ENCODE measurements at places on chromosomes 7 and 10.

DNA sequence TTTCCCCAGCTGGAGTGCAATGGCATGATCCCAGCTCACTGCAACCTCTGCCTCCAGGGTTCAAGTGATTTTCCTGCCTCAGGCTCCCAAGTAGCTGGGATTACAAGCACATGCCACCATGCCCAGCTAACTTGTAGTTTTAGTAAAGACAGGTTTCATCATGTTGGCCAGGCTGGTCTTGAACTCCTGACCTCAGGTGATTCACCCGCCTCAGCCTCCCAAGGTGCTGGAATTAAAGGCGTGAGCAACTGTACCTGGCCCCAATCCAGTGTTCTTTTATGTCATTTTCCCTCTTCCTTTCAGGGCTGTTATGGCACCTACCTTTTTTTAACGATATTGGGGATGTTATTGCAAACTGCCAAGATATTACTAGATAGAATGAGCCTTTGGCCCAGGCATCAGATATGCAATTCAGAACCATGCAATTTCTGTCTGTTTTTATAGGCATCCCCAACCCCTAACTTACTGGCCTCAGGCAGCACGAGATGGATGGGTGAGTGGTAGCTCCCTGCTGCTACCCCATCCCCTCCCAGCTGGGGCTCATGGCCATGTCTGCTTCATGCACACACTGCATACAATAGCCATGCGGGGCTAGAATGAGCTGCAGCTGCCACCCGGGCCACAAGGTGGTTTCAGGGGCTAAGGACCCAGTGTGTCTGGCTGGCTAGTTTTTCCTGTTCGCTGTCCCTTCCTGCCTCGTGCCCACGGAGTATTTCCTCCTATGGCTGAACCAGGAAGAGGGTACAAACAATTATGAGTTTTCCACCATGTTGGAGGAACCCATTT is 1080.1 kb upstream of the SORCS1 start:
- H3K4me1 ChIP-seq, result no peaks in the 10 kb centered on the region
- DNase-seq, result no peak
- H3K27ac ChIP-seq, result no peak overlapping the region
- H3K27me3 ChIP-seq, result no peaks in the 10 kb centered on the region
- H3K4me3 ChIP-seq, result no peak overlapping the region

- H3K4me3 ChIP-seq, result no peak overlapping the region
- H3K27me3 ChIP-seq, result peaks cover 34% of the 10 kb centered on the region
These were observed 46.0 kb downstream of the ZNF777 start for GRCh38 chr7:149414745-149415390.

- no peak overlapping the region for H3K4me3 ChIP-seq
- H3K27ac ChIP-seq, result no peak overlapping the region
- peaks cover 10% of the 10 kb centered on the region for H3K27me3 ChIP-seq
- H3K4me1 ChIP-seq, result no peaks in the 10 kb centered on the region
- H3K36me3 ChIP-seq, result no peaks in the 10 kb centered on the region
- no peak for DNase-seq
These were observed 313.4 kb downstream of the CXCL12 start for GRCh38 chr10:44071479-44071878.

GRCh38 chr7:24436131-24436920 is 136.9 kb upstream of the PALS2 start:
- peaks cover 5% of the 10 kb centered on the region for H3K4me1 ChIP-seq
- H3K4me3 ChIP-seq, result no peak overlapping the region
- no peak for DNase-seq
- H3K27me3 ChIP-seq, result peaks cover 3% of the 10 kb centered on the region

DNA sequence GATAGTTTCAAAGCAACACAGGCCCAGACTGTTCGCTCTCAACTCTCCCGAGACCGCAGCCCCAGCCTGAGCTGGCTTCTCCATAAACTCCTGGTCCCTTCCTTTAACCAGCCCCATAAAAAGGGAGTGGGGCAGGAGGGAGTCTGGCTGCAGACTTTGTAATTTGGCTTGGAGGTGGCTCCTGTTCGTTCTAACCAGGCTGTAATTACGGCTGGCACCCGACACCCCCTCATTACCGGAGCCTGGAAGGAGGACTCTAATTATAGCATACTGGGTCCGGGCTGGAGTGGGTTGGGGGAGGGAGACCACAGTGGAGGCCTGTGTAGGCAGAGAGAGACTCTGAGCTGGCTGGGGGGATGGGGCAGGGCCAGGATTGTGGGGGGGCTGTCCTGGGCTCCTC is 49.7 kb downstream of the UNC5B start:
- DNase-seq, result no peak
- H3K36me3 ChIP-seq, result no peaks in the 10 kb centered on the region
- no peak overlapping the region for H3K27ac ChIP-seq
- H3K4me1 ChIP-seq, result no peaks in the 10 kb centered on the region
- H3K27me3 ChIP-seq, result peaks cover 15% of the 10 kb centered on the region
- H3K4me3 ChIP-seq, result no peak overlapping the region

DNA sequence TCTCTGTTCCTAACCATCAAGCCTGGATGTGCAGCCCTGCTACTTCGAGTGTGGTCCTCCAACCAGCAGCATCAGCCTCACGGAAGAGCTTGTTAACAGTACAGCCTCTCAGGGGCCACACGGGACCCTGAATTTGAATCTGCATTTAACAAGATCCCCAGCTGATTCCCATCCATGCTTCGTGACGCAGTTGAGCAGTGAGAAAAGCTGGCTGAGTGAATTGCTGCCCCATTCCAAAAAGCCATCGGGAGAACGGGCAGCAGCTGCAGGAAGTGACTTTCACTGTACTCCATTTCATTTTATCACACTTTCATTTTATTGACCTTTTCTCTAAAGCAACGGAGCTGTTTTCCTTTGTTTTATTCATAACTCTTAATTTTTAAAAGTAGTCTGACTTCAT is 22.5 kb downstream of the FAM171A1 start:
- peaks cover 49% of the 10 kb centered on the region for H3K27me3 ChIP-seq
- no peaks in the 10 kb centered on the region for H3K4me1 ChIP-seq
- no peak overlapping the region for H3K4me3 ChIP-seq
- no peaks in the 10 kb centered on the region for H3K36me3 ChIP-seq

GRCh38 chr7:121286742-121287734 is 41.8 kb upstream of the WNT16 start:
- H3K36me3 ChIP-seq, result no peaks in the 10 kb centered on the region
- H3K4me3 ChIP-seq, result no peak overlapping the region
- DNase-seq, result no peak
- H3K27ac ChIP-seq, result no peak overlapping the region
- H3K27me3 ChIP-seq, result no peaks in the 10 kb centered on the region

DNA sequence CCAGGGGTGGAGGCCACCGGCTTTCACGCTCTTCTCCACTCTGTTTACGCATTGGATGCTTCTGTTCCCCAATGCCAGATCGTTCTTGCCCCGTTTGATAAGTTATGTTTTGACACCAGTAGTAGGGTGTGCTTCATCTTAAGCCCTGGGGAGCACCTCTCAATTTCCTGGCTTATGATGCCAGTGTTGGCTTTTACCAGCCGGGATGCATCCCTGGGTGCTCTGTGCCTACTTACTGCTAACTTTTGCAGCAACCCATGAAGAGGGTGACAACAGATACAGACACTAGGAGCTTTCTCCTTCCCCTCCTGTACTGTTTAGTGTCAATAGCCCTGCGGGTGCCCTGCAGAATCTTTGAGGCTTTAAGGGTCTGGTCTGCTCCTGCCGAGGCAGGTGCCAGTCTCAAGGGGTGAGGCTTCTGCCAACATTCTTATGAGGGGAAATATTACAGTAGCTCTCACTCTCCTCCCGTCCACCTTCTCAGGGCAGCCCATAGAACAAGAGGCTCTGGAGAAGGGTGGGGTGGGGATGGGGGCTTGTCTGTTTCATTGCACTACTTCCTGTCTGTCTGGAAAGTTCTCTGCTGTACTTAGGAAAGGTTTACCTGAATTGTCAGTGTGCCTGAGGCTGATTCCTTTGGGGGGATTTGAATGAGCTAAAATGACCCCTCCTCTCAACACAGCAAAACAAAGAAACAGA is 23.3 kb downstream of the ADCY1 start:
- no peaks in the 10 kb centered on the region for H3K36me3 ChIP-seq
- H3K27ac ChIP-seq, result no peak overlapping the region
- H3K4me3 ChIP-seq, result no peak overlapping the region
- DNase-seq, result no peak
- H3K4me1 ChIP-seq, result no peaks in the 10 kb centered on the region

DNA sequence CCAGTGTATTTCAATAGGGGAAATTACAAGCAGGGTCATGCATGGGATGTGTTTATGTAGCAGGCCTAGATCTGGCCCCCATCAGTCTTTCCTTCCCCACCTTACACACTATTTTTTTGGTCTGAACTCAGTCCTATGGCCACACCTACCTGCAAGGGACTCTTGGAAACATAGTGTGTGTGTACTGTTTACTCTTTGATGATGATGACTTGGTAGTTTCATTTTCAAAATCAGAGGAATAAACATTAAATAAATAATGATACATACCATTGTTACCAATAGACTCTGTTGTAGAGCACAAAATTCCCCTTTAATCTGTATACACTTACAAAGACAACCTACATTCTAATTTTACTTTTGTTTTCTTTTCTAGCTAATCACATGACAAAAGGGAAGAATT is 191.0 kb downstream of the ZEB1 start:
- peaks cover 8% of the 10 kb centered on the region for H3K4me1 ChIP-seq
- no peak for DNase-seq
- H3K27me3 ChIP-seq, result no peaks in the 10 kb centered on the region
- peaks cover 59% of the 10 kb centered on the region for H3K36me3 ChIP-seq
- no peak overlapping the region for H3K27ac ChIP-seq

DNA sequence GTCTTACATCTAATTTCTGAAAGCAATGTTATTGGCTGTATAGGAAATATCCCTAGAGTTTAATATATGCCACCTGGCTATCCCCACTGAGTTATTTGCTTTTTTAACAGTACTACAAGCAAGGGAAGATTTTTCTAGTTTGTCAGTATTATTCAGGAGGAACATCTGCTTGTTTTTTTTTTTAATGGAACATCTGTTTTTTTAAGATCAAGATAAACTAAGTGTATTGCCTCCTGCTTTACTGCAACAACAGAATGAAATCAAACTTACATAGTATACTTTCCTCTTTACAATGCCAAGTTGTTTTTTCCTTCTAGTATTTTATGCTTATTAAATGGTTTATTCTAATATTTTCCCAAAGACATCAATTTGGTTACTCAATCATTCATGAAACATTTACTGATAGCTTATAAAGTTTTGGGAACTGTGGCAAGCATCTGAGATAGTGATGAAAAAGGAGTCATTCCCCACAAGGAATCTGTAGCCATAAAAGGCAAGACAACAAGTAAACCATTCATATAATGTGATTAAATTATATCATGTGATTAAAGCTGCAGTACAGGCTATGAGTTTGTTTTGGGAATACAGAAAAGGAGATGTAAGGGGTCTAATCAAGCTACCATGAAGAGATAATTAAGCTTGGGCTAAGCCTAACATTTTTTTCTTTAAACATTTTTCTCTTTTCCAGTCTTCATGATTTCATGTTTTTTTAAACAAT is 17.4 kb downstream of the MTPN start:
- H3K27ac ChIP-seq, result no peak overlapping the region
- H3K27me3 ChIP-seq, result no peaks in the 10 kb centered on the region
- no peak for DNase-seq
- no peak overlapping the region for H3K4me3 ChIP-seq
- peaks cover 20% of the 10 kb centered on the region for H3K4me1 ChIP-seq

- no peak overlapping the region for H3K27ac ChIP-seq
- H3K4me3 ChIP-seq, result no peak overlapping the region
- H3K36me3 ChIP-seq, result no peaks in the 10 kb centered on the region
- no peak for DNase-seq
- H3K27me3 ChIP-seq, result peaks cover 19% of the 10 kb centered on the region
These were observed 9.6 kb downstream of the UBTD1 start for GRCh38 chr10:97508342-97508741.

- H3K4me1 ChIP-seq, result no peaks in the 10 kb centered on the region
- DNase-seq, result no peak
- no peaks in the 10 kb centered on the region for H3K36me3 ChIP-seq
- peaks cover 25% of the 10 kb centered on the region for H3K27me3 ChIP-seq
- H3K4me3 ChIP-seq, result no peak overlapping the region
These were observed 75.5 kb downstream of the NRP1 start for GRCh38 chr10:33258967-33259366.

GRCh38 chr10:101139421-101139911 is 8.4 kb downstream of the TLX1 start:
- peaks cover 11% of the 10 kb centered on the region for H3K4me1 ChIP-seq
- H3K27me3 ChIP-seq, result peaks cover 100% of the 10 kb centered on the region
- no peak overlapping the region for H3K27ac ChIP-seq
- no peaks in the 10 kb centered on the region for H3K36me3 ChIP-seq
- no peak overlapping the region for H3K4me3 ChIP-seq

- no peak for DNase-seq
- H3K27me3 ChIP-seq, result no peaks in the 10 kb centered on the region
- no peak overlapping the region for H3K27ac ChIP-seq
- no peaks in the 10 kb centered on the region for H3K4me1 ChIP-seq
These were observed 325.6 kb downstream of the THSD7A start for GRCh38 chr7:11506417-11506816.

DNA sequence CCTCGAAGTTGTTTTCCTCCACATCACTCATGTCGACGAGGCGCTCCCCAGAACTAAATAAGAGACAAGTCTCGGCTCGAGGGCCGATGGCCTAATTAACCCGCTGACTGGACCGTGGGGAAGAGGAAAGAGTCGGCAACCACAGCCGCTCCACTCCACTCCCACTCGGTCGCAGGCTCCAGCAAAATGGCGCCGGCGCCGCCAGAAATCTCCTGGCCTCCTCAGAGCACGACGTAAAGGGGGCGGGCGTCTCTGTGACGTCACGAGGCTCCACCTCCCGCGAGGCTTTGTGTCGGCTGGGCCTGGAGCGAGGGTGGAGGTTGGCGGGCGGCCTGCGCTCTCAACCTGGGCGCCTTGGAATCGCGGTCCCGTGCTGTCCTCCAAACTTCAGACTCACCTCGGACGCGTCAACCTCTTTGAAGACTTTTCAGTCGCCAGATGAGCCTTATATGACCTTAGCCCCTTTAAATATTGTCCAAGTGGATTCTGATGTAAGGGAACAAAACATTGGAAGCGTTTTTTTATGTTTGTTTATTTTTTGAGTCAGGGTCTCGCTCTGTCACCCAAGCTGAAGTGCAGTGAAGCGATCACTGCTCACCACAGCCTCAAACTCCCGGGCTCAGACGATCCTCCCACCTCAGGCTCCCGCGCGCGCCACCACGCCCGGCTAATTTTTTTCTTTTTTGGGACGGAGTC is at the start of gene TRA2A:
Gene TRA2A (minus strand): TSS at position 188 of the 696 bp plus-strand sequence. CDS start 157 bp downstream, at position 31.
- peaks cover 5% of the 10 kb centered on the region for H3K27me3 ChIP-seq
- peak within 1 kb of the TSS; percentile 99 for H3K4me3 ChIP-seq
- peaks cover 20% of the 10 kb centered on the region for H3K36me3 ChIP-seq
- peak; percentile 98 for DNase-seq
- H3K4me1 ChIP-seq, result peaks cover 42% of the 10 kb centered on the region
- H3K27ac ChIP-seq, result peak within 1 kb of the TSS; percentile 99

- no peaks in the 10 kb centered on the region for H3K36me3 ChIP-seq
- peaks cover 45% of the 10 kb centered on the region for H3K27me3 ChIP-seq
- no peak overlapping the region for H3K27ac ChIP-seq
- DNase-seq, result no peak
- no peaks in the 10 kb centered on the region for H3K4me1 ChIP-seq
- no peak overlapping the region for H3K4me3 ChIP-seq
These were observed 31.4 kb downstream of the ZAN start for GRCh38 chr7:100764841-100765240.

Measured in activated naive CD4-positive, alpha-beta T cell treated with anti-CD3 and anti-CD28 coated beads, Interleukin-2, amount 10 ng/mL, durations not matched to agents 7 days and 5 days (primary cell).